ENCODE measurements at places on chromosomes 2 and 18.
A peak's percentile ranks its signal among the peaks of the same experiment; 100 is the strongest.

DNA sequence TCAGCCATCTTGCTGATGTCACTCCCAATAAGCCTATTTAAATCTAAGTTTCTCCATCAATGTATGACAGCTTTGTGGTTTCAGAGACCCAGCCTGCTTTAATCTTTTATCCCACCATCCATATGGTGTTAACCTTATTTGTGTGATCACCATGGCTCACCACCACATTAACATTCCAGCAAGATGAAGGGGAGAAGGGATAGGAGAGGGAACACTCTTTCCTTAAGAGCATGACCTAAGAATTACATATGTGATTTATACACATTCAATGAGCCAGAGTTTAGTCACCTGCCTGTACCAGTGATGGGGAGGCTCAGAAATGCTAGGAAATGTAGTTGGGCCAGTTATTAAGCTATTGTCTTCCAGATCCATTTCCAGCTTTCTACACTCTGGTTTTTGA is 44.5 kb upstream of the CHN1 start:
- DNase-seq: no peak

GRCh38 chr2:211447548-211447947 is 891.1 kb downstream of the CPS1 start:
- no peak for DNase-seq

- no peak for DNase-seq
Observed at GRCh38 chr2:181894381-181894780, 2.9 kb downstream of the ITPRID2 start.

DNA sequence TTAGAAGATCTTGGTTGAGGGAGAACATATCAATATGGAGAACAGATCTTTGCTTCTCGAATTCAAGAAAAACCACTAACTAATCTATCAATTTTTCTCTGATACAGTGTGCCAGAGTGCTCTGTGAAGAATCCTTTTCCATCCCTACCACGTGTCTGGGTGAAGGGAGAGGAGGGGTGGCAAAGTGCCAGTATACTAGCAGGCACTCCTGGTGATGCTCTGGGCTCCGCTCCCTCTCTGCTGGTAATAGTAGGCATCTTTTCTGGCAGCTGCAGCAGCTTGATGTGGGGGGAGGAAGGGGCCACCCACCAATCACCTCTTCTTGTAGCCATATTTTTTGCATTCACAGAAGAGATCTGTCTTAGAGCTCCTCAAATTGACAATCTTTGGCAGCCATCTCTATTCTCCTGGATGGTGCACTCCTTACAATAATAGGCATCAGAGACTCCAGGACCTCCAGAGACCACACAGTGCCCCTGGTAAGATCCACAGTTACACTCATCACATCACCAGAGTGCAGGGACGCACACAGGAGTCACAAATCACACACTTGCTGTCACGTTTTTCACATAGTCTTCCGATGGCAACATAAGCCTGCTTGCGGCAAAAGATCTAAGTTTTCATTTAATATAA is 15.7 kb downstream of the STK39 start:
- DNase-seq: peak; percentile 75

DNA sequence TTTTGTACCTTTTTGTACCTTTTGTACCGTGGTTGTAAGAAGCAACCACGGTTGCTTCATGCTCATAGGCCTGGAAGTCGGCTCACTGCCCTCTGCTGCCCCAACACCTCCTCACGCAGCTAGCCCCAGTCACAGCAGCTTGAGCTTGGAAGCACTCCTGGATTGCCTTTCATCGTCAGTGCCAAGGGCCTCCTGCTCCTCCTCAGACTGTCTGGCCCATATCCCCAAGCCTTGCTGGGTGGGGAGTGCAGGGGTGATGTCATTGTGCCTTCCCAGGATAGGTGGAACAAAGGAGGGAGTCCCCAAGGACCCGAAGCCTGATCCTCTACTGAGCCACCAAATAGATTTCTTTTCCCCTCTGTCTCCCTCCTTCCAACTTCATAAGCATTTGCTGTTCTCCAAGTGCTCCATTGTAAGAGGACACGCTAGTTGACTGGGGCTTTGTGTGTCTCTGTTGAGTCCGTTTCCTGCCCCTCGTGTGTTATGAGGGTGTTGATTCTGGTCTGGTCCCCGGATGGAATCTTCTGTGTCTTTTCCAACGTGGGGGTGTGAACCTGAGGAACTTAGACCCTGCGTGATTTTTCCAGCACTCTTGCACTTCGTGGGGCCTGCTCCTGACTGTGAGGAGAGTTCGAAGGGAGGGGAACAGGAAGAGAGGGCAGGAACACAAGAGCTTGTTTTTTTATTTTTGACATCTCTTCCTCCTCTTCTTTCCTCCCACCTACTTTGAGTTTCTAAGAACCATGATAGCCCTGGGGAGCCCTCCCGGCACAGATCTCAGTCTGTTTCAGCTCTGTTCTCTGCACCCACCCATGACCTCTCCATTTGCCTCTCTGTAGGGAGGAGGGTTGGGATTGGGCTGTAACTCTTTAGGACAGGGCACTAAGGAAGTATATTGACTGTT is 127.2 kb upstream of the EML6 start:
- no peak for DNase-seq

DNA sequence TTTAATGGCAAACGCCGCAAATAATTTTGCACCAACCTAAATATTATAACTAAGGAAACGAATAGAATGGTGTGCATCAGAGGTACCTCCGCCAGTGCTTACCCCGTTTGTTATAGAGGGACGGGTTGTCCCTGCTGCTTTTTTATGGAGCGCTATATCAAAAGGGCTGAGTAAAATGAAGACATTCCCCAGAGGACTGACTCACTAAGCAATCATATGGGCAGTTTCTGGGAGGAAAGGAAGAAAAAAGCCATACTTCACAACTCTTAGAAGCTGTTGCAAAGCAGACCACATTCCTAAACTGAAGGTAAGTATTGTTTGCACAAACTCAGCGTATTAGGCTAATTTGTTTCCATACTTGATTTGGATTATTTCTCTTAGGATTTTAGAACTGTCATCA is 12.9 kb downstream of the ID2 start:
- DNase-seq: no peak

DNA sequence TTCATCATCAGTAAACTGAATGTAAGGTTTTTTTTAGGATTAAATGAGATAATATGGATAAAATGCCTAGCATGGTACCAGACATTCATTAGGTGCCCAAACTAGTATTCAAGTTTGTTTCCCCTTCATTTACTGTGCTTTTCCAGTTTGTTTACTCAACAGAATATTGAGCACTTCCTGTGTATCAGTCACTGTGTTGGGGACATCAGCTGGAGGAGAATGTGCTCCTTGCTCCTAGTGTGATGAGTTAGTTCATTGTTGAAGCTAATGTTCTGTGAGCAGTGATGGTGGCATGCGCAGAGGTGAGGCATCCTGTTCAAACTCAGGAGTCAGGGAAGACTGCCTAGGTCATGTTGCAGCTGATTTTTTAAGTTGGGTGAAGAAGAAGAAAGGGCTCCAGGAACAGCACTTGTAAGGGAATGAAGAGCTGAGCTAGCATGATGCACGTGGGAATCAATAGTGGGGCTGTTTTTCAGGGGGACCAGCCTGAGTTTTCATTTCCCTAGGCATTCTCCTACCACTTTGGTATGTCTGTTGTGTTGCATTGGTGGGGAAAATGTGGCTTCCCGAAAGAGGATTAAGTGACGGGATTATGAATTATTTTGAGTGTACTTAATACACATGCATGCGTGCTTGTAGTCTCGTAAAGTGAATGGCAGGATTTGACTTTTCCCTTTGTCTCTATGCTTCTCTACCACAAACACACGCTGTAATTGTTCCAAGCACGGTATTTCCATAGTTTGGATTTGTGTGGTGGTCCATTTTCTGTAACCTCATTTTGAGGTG is 23.7 kb downstream of the TTLL4 start:
- DNase-seq: no peak

GRCh38 chr2:191169456-191170300 is 18.9 kb upstream of the STAT4 start:
- DNase-seq: no peak

GRCh38 chr2:17940091-17940630 is 61.7 kb downstream of the KCNS3 start:
- no peak for DNase-seq

GRCh38 chr2:28153851-28154250 is 238.8 kb upstream of the FOSL2 start:
- DNase-seq: no peak

DNA sequence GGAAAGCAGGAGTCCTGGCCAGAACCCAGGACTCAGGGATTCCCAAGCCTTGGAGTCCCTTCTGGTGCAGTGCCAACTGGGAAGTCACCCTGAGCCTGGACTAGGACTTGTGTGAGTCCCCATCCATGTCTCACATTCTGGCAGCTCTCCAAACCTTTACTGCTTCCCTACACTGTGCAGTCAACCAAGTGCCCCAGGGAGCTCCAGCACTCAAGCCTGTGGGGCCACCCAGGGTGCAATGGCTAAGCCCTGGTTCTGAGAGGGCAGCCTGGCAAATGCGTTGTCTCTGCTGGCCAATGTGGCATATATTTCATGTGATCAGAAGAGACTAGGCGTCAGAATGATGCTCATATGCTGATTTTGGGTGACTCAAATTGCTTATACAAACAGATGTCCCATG is 223.4 kb downstream of the SP3 start:
- no peak for DNase-seq

DNA sequence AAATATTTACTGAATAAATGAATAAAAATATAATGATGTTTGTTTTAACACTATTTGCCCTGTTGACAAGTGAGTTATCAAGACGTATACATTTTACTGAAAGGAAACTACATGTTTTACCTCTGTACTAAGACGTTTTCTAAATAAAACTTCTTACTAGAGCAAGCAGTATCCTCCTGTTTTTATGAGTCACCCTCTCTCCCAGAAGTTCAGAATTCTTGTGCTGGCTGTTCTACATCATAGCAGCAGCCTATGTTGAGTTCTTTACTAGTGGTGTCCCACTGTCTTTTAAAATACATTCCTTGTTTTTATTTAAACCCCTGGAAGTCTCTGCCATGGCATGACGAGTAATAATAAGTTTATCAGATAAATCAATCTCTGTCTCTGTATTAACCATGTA is 297.4 kb downstream of the CALCRL start:
- no peak for DNase-seq

GRCh38 chr2:15975676-15976075 is 35.3 kb downstream of the MYCN start:
- no peak for DNase-seq

- no peak for DNase-seq
Observed at GRCh38 chr2:105840933-105841332, 96.2 kb downstream of the NCK2 start.

DNA sequence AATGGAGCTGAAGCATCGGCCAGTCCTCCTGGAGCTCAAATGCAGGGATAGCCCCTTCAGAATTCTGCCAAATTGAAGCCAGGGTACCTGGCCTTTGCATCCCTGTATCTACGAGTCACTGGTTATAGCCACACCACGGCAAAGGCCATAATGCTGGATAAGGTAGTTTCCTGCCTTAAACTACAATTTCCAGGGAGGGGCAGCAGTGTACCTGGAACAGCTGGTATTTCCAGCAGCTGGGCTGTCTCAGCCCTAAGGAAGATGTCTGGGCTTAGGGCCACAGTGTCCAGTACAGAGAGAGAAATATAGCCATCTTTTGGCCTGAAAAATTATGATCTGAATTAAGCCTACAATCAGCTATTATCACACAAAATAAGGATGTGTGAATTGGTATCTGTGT is 180.3 kb downstream of the GCA start:
- DNase-seq: no peak

DNA sequence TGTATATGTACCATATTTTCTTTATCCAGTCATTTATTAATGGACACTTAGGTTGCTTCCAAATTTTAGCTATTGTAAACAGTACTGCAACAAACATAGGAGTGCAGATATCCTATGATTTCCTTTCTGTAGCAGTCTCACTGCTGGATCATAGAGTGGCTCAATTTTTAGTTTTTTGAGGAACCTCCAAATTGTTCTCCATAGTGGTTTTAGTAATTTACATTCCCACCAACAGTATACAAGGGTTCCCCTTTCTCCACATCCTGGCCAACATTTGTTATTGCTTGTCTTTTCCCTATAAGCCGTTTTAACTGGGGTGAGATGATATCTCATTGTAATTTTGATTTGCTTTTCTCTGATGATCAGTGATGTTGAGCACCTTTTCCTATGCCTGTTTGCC is 114.3 kb downstream of the TMEM17 start:
- DNase-seq: no peak

DNA sequence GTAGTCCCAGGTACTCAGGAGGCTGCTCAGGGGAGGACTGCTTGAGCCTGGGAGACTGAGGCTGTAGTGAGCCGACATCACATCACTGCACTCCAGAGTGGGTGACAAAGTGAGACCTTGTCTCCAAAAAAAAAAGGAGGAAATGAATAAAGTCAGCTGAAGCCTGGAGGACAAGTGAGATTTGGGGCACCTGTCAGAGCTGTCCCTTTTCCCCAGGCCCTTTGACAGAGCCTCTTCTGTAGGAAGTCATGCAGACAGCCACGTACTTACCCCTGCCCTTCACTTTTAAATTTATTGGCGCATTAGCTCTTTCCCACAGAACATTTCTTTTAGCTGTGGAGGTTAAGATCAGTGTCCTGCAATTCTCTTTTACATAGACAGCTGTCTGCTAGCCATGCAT is 151.0 kb upstream of the DNMT3A start:
- DNase-seq: no peak

DNA sequence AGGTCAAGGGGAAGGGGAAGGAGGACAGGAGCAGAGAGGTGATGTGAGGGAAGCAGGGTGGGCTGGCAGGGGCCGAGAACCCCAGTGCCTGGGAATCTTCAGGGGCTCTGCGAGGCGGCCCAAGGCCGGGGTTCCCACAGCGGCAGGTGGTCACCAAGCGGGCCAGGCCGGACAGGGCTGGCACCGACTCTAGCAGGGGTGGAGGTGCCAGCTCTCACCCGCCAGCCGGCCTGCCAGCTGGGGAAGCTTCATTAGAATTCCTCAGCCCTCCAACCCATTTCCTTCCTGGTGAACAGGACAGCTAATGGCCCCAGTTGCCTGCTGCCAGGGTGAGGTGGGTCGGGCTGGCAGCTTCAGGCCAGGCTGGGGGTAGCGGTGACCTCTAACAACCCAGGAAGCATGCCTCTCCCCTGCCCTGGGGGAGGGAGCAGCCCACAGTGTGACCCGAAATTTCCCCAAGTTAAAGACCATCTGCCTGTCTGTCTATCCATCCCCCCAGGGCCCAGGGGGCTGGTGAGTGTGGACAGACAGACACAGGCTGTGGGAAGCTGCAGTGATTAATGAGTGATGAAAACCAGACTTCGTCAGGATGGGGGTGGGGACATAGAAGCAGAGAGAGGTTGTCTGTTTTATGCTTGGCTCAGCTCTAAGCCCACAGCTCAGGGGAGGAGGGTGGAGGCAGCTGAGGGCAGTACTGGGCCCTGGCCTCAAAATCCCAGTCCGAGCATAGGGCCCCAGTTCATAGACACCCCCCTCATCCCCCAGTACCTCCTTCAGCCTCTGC is 144.1 kb downstream of the ZFP36L2 start:
- DNase-seq: peak; percentile 56

- DNase-seq: peak; percentile 91
Observed at GRCh38 chr2:104378853-104379374, 475.0 kb upstream of the POU3F3 start.

- DNase-seq: no peak
Observed at GRCh38 chr2:174778085-174778981, 14.1 kb upstream of the CHRNA1 start.

GRCh38 chr2:221731432-221732145 is 159.5 kb upstream of the EPHA4 start:
- DNase-seq: no peak
